NCI-H2029 (cell line): ENCODE measurements at places on chromosomes 4 and X.

DNA sequence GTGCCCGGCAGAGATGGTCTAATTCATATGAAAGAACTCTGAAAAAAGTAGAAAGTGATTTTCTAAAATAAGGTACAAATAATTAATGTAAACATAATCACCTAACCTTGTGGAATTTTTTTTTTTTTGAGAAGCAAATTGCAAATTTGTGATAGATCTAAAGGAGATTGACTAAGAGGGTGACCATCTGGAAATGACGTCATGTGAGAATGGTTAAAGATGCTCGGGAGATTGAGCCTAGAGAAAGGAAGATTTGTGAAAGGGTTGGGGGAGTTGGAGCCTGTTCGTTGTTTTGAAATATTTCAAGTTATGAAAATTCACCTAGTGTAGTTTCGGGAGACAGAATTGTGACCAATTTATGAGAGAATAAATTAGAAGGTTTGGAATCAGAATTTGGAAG lies 115.7 kb upstream of the ANK2 start:
- no peak for DNase-seq

- no peak for DNase-seq
Observed at GRCh38 chrX:9501362-9501761, 36.5 kb downstream of the TBL1X start.

DNA sequence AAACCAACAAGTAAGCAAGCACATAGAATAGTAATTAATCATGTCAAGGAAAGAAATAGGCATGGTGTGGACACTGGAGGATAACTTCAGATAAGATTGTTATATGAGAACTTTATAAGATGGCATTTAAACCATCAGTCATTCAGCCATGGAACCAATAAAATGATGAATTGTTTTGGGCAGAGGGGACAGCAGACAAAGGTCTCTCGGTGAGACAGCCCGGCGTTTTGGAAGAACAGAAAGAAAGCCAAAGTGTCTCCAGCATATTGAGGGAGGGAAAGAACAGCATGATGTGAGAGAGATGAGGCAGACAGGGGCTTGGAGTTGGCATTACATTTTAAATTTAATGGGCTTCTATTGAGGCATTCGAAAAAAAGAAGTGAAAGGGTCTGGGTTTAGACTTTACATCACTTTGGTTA lies 883 bp upstream of the PPM1K start:
- DNase-seq = no peak

GRCh38 chr4:21470535-21470934 lies 478.0 kb downstream of the KCNIP4 start:
- peak; percentile 54 for DNase-seq

DNA sequence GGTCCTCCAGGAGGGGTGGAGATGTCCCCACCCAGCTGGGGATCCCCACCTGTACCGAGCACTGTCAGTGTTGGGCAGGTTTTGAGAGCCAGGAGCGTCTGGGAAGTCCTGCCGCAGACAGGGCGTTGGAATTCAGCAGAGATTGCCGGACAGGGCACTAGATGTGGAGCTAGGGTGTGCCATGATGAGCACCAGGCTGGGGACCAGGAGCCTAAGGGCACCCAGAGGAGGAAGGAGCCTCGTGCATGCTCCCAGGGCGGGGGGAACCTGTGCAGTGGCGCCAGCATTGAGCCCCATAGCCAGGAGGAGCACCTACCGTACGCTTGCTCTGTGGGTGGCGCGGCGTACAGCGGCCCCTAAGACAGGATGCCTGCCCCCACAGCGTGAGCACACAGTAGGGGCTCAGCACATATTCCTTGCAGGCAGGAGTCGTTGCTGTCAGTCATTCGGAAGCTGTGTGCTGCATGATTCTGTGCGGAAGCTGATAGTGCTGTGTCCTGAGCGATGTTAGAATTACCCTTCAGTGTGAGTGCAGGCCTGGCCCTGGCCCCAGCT lies 18.8 kb upstream of the TADA2B start:
- no peak for DNase-seq

- DNase-seq = no peak
Observed at GRCh38 chrX:65866773-65867172, 173.1 kb downstream of the VSIG4 start.

DNA sequence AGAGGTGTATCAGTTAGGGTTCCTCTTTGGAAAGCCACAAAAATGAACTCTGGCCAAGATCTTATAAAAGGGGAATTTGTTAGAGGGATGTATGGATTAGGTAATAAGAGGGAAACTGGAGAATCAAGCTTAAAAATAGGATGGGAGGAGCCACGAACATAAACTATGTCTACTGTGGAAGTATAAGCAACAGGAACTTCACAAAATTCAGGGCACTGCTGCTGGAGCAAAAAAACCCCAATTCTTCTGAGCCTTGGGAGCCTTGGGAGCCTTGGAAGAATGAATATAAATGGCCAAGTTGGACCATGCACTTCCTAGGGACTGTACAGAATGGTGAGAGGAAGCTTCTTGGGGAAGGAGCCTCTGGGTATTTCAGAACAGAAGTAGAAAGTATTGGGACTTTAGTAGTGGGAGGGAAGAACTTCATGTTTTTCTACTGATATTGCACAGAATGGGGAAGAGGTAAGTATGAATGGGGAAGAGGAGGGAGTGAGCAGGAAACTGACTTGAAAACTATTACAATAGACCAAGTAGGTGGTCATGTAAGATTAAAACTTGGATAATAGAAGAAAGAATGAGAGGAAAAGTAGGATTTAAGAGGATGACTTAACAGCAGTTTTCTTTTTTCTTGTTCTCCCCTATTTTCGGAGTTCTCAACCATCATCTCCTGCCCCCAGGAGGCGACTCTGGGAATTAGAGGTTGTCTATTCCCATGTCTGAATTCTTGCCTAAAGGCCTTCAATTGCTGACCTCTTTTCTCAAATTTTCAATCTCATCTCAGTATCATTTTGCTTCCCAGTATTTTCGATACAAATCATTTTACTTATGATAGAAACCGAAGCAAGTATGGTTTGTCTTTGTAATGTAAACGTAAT lies 44.4 kb upstream of the TAPT1 start:
- no peak for DNase-seq

GRCh38 chr4:99722725-99723124 lies 65.1 kb upstream of the C4orf54 start:
- no peak for DNase-seq

GRCh38 chrX:79325263-79325958 lies 41.7 kb downstream of the ITM2A start:
- no peak for DNase-seq

DNA sequence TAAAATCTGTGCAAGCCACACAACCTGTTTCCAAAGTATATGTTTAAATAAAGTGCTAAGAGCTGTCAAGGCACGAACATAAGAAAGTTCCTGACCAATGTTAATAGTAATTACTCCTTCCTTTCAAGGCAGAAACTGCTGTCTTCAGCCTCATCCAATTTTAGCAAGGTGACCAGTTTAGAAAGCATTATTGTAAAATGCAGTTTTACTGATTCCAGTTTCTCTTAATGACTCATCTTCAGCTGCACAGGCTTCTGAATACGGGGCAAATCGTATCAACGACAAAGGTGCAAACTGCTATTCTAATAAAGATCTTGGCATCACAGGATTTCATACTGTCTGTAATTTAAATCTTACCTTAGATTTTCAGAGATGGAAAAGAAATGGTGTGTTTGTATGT lies 87.5 kb downstream of the PPP3CA start:
- DNase-seq = no peak

- no peak for DNase-seq
Observed at GRCh38 chr4:1207157-1207470, 34.7 kb upstream of the SPON2 start.

DNA sequence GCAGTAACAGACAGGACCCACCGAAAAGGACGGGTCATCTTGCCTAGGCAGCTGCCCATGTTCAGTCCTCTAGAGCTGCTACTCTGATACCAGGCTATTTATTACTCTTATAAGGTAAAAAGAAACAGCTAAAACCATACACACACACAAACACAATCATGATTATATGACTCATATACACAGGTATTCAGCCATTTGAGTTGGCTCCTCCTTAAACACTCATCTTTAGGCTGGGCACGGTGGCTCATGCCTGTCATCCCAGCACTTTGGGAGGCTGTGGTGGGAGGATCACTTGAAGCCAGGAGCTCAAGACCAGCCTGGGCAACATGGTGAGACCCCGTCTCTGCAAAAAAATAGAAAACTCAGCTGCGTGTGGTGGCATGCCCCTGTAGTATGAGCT lies 76.6 kb downstream of the F11 start:
- DNase-seq = no peak

- no peak for DNase-seq
Observed at GRCh38 chr4:182337366-182337765, 94.2 kb downstream of the TENM3 start.

GRCh38 chr4:25842229-25842845 lies 20.5 kb downstream of the SEL1L3 start:
- DNase-seq = no peak

- DNase-seq = no peak
Observed at GRCh38 chrX:45166781-45167180, 33.9 kb downstream of the DIPK2B start.

- DNase-seq = peak; percentile 54
Observed at GRCh38 chr4:73704314-73705055, 35.9 kb upstream of the CXCL8 start.

GRCh38 chr4:85761803-85762528 lies 287.0 kb downstream of the ARHGAP24 start:
- no peak for DNase-seq

DNA sequence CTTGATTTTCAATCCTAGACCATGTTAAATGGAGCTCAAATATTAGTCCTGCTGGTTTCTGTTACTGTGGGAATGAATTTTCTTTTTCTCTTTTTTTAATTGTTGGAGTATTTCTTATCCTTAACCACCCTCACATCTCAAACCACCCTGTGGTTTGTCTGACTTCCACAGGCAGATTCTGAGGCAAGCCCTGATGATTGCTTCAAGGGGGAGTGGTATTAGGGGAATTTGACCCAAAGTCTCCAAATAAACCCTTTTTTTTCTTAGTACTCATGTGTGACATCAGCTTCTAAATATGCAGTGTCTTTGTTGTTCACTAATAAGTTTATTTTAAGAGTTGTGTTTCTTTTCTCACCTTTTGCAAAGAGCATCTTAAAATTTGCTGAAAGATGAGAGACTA lies 810.3 kb downstream of the IL1RAPL1 start:
- DNase-seq = no peak
